ENCODE measurements at places on chromosomes 1 and 21. TPM values are rescaled to one million over a fixed set of nuclear protein-coding genes. Genes with fewer than 3 reads are reported as not detected.
A peak's percentile ranks its signal among the peaks of the same experiment; 100 is the strongest.

The CREB3L4 gene
- total RNA-seq = 4.3 TPM

The SDHB gene
- total RNA-seq = 84.1 TPM

The CELA2A gene
- total RNA-seq = not detected

The SLAMF8 gene
- total RNA-seq = not detected

The TFF2 gene
- total RNA-seq = not detected

The CELA3A gene
- total RNA-seq = not detected

The FDPS gene
- total RNA-seq = 103 TPM

The KLF17 gene
- 0.11 TPM for total RNA-seq

The CIART gene
- total RNA-seq = 1.8 TPM

The FMOD gene
- 12.1 TPM for total RNA-seq

The FMN2 gene
- 141 TPM for total RNA-seq

DNA sequence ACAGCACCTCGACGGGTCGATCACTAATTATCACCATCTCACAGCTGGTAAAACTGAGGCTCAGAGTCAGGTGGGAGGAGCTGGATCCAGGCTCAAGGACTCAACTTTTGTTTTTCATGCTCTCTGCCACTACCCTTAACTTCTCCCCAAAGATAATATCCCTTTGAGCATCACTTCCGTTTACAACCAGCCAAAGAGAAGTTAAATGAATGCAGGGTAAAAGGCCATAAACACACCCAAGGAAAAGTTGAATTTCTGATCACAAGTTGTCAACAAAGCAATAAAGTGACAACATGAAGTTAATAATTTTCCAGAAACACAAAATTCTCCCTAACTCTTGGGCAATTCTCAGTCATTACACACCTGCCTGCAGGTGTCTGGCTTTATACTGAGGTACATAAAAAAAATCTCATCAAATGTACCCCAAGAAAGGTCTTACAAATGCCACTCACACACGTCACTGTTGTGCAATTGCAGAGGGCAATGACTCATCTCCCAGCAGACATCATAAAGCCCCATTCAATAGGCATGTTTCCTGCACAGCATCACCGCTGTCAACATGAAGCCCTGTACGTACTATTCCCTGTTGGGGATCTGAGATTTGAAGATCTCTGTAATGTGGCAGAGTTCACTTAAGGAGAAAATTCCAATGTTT, 3.4 kb downstream of the OR2T11 start:
- no peak for DNase-seq

DNA sequence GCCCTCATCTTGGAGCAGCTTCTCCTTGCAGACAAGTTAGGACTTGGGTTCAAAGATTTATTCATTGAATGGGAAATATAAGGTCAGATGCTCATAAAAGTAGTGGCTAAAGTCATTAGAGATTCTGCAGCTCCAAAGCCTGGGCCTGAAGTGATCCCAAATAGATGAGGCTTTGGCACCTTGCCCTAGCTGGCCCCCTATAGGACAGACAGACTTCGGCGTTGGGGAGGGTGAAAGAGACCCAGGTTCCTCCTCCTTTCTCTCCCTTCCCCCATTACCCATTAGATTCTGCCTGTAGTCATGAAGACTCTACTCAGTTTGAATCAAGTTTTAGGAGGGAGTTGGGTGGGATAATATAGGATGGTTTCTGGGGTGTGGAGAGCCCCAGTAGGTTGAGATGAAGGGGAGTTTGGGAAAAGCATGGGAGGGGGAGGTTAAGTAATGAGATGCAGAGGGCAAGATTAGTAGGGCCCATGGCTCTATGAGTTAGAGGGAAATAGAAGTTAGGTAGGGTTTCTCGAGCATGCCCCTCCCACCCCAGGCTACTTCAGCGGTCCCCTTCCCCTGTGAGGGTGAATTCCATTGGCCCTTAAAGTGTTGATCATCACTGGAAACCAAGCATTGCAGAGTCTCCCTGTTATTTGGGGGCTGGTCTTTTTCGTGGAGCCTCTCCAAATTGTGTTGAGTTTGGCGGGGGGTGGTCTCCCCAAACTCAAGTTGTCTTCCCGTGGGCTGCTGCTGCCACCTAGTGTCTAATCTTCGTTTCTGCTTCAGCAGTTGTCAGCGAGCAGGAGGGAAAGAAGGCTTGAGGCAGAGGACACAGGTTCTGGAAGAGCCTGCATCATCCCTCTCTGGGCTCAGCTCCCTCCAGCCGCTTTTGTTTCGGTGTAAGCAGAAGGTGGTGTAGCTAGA, 2.1 kb upstream of the AHDC1 start:
- peak; percentile 76 for DNase-seq

DNA sequence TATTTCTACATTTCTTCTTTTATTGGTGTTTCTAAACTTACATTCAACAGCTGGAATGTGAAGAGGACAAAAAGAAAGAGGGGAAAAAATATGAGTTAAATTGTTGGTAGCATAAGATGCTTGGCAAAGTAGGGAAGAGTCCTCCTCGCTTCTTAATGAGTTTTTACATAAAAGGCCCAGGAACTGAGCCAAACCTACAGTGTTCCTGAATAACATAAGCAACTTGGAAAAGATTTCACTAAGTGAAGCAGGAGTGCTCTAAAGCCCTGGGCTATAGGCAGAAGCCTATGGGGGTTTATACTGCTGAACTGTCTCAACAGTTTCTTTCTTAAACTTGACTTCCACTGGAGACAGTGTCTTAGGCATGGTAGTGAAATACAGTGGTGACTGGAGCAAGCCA, 115.0 kb upstream of the USP25 start:
- no peak for DNase-seq

DNA sequence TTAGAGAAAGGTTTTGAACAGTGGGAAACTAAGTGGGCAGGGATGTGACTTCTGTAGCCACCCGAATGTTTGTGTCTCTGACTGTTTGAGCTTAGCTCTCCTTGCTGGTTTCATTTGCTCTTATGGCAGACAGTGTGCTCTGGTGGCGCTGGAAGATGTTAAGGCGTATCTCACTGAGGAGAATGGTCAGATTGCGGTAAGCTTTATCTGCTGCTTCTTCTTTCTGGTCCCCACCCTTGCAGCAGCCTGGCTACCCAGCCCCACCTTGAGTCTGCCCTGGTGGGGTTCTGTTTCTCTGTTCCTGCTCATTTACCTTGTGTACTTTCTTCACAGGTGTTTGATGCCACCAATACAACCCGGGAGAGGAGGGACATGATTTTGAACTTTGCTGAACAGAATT, 9.9 kb downstream of the PFKFB2 start:
- no peak for DNase-seq

DNA sequence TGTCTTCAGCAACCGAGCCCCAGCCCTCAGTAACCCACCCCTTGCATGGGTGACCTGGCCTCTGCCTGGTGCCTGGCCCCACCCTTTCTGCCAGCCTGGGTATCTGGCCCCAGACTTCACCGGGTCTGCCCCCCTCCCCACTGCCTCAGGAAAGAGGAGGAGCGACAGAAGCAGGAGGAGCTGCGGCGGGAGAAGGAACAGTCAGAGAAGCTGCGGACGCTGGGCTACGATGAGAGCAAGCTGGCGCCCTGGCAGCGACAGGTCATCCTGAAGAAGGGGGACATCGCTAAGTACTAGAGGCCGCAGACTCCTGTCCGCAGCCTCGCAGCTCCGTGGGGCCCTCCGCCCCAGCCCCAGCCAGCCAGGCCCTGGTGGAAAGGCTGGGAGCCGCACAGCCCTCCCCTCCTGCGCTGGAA, 6.1 kb downstream of the TNFRSF25 start:
- DNase-seq = no peak

- no peak for DNase-seq
These were observed 203.6 kb downstream of the LBR start for GRCh38 chr1:225224287-225224686.
